H7 (cell line): ENCODE measurements at places on chromosomes 5 and 9.

GRCh38 chr5:101278917-101279316, 375.8 kb upstream of the ST8SIA4 start:
- no peak for DNase-seq

GRCh38 chr5:39947657-39948056, 522.9 kb upstream of the DAB2 start:
- DNase-seq, result no peak

DNA sequence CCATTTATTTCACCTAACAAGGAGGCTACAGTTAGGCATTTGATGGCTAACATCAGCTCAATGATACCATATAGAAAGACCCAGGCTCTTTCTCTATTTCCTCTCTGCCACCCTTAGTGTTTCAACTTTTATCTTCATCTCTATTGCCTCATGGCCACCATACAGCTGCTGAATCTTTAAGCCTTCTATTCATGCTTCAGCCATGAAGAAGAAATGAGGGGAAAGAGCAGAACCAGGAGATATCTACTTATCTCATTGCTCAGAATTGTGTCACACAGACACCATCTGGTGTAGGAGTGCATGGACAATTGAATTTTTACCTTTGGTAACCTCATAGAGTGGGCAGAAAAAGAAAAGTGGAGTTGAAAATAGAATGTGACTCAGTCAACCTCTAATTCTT, 6.7 kb downstream of the GAPT start:
- DNase-seq, result no peak

DNA sequence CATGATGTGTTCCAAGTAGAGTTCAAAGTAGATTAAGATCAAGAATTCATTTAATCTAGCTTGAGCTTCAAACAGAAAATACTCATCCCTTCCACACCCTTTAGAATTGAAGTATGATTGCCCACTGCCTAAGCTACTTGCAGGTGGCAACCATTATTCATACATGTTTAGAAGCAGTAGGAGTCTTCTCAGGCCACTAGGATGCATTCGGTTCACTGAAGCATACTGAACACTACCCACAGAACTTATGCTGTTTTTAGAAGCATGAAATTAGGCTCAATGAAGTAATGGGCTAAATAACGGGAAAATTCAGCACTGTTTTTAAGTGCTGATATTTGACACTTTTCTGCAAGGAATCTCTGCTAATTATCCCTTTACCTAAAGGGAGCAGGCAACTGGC, 263.4 kb downstream of the DEPDC1B start:
- no peak for DNase-seq

DNA sequence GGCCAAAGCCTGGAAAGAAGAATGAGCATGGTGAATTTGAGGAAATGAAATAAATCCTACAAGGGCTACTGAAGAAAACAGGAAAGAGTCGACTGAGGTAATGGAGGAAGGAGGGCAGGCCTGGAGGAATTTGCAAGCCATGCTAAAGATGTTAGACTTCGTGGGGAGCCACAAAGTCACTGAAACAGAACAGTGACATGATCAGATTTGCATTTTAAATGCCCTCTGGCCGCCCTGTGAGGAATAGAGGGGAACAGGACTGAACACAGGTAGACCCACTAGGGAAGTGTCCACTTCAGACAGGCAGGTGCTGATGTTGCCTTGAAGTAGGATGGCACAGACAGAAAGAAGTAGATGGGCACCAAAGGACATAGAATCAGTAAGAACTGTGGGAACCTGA, 42.8 kb upstream of the RLN1 start:
- DNase-seq, result no peak

GRCh38 chr5:176491901-176492300, 43.7 kb downstream of the FAF2 start:
- no peak for DNase-seq

DNA sequence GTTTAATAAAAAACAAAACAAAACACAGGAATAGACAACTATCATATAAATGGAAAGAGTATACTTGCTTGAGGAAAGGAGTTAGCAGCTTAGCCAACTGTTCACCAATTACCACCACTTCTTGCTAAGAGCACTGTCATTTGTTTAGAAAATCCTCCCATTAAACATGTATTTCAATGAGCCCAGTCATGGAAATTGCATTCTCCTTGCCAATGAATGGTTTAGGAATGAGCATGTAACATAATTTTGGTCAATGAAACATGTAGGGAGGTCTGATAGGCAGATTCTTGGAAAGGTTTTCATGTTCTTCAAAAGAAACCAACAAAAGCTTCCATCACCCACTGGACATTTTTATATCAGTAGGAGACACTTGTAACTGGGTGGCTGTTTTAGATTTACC, 502.8 kb upstream of the PAPPA start:
- DNase-seq, result no peak

DNA sequence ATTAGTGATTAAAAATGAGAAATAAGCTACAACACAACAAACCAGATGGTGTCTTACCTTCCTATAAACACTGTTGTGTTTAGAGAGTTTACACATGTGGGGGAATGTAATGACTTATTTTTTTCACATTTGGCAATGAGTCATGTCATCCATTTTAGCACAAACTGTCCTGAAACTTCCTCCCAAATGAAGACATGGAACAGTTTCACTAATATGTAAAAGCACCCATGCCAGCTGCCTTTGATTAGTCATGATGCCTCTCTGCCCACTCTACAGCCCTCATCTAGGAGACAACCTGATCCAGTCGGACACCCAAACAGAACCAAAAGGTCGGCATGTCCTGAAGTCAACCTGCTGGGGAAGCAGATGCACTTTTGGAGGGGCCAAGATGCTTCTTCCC, 98.2 kb downstream of the SEMA5A start:
- no peak for DNase-seq

GRCh38 chr9:18333157-18333556, 140.8 kb upstream of the ADAMTSL1 start:
- no peak for DNase-seq

GRCh38 chr9:112445196-112445595, 41.4 kb upstream of the KIAA1958 start:
- DNase-seq, result no peak

- no peak for DNase-seq
These were observed 186.3 kb downstream of the TLE4 start for GRCh38 chr9:79757881-79758669.

- no peak for DNase-seq
These were observed 27.7 kb downstream of the ECPAS start for GRCh38 chr9:111456529-111456928.
